ENCODE measurements at places on chromosomes 1 and 21.

GRCh38 chr1:212873518-212873917 is 15.4 kb downstream of the FLVCR1 start:
- ATAC-seq, result no peak

DNA sequence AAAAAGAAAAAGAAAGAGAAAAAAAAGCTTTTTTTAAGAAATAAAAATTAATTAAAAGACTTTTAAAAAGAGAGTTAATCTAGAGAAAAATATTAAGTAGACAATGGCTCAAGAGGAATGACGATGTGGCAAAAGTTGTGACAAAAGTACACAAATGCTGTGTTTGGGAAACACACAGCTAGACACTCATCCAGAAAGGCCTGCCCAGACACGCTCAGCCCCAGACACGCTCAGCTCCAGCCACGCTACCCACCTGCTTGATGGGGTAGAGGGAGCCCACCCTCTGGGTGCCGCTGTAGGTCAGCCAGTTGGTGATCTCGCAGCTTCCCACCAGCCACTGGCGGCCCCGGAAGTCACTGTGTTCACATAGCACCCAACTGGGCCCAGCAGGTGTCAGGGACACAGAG is 10.2 kb downstream of the CD52 start:
- no peak for ATAC-seq

- ATAC-seq, result no peak
Measured at GRCh38 chr1:112298558-112298957, 97.5 kb upstream of the CTTNBP2NL start.

GRCh38 chr1:42167611-42168390 is 3.3 kb upstream of the GUCA2A start:
- ATAC-seq, result no peak

GRCh38 chr1:37051346-37051745 is 17.0 kb upstream of the GRIK3 start:
- ATAC-seq, result no peak

DNA sequence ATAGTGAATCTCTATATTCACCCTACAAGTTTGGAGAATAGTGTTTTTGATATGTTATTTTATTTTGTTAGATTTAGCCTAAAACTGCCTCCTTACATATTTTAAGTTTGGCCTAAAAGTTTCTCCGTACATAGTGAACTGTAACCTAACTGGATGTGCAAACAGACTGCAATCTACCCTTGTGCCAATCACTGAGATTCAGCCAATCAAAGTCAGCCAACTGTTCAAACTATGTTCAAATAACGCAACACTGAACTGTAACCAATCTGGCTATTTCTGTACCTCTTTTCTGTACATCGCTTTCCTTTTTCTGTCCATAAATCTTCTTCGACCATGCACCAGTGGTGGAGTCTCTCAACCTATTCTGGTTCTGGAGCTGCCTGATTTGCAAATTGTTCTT is 11.8 kb upstream of the DMRTB1 start:
- no peak for ATAC-seq

GRCh38 chr1:91651243-91651642 is 150.6 kb downstream of the CDC7 start:
- ATAC-seq, result peak; percentile 3

DNA sequence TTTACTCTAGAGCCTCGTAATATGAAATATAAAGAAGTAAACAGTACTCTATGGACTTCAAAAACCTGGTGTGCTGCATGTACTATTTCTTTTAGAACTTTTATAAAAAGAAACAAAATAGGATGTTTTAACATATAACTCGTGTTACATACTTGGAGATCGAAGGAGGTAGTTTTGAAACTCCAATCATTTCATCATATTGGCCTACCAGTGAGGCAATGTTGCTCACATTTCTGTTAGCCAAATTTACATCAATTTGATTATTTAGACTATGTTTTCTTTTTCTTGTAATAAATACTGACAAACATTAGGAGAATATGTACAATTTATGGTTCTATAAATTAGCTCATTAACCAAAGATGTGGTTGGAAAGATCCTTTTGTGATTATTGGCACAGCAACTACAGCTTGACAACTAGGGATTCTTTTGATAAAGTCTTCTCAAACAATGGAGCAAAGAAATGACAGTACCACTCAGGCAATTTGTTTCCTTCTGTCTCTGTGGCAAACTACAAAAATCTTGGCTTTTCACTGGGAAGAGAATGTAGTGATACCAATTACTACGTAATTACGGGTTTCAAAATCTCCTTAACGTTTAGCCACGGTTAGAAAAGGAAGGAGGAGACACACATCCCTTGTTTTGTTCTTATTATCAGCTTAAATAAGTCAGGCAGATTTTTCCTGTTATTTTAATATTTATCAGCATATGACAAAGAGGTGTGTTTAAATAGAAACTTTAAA is 266.6 kb upstream of the SGIP1 start:
- ATAC-seq, result no peak

DNA sequence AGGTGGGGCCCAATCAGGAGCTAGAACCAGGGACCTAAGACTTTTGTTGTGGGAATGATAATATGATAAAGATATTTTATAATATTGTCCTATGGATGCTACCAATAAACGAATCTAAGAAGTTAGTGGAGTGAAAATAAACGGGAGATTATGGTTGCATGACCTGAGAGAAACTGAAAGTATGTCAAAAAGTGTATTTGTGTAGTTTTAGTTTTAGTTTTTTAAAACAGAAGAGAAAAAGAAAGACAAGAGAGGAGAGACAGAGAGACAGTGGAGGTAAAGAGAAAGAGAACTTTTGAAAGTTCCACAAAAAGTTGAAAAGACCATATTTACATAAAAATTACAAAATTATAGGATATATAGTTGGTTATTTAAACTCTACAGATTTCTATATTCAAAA is 64.1 kb upstream of the TMPRSS15 start:
- no peak for ATAC-seq

GRCh38 chr1:58390091-58390490 is 156.4 kb downstream of the OMA1 start:
- no peak for ATAC-seq

DNA sequence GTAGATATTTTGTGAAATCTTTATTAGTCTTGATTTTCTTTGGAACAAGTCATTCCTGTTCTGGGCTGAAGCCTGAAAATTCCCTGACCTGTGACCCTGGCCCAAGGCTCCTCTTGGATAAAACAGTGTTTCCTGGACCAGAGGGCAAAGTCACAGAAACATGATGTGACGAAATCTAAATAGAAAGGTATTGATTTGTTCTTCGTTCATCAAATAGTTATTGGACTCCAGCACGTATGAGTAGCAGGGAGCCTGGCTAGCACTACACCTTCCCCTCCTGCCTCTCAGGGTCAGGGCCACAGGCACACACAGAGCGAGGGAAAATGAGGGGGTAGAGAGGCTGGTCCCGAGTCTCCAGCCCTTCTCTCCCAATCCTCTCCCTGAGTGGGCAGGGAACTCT is 1.7 kb upstream of the CLDN14 start:
- ATAC-seq, result no peak

GRCh38 chr1:196651079-196651478 is 764 bp upstream of the CFH start:
- ATAC-seq, result no peak

DNA sequence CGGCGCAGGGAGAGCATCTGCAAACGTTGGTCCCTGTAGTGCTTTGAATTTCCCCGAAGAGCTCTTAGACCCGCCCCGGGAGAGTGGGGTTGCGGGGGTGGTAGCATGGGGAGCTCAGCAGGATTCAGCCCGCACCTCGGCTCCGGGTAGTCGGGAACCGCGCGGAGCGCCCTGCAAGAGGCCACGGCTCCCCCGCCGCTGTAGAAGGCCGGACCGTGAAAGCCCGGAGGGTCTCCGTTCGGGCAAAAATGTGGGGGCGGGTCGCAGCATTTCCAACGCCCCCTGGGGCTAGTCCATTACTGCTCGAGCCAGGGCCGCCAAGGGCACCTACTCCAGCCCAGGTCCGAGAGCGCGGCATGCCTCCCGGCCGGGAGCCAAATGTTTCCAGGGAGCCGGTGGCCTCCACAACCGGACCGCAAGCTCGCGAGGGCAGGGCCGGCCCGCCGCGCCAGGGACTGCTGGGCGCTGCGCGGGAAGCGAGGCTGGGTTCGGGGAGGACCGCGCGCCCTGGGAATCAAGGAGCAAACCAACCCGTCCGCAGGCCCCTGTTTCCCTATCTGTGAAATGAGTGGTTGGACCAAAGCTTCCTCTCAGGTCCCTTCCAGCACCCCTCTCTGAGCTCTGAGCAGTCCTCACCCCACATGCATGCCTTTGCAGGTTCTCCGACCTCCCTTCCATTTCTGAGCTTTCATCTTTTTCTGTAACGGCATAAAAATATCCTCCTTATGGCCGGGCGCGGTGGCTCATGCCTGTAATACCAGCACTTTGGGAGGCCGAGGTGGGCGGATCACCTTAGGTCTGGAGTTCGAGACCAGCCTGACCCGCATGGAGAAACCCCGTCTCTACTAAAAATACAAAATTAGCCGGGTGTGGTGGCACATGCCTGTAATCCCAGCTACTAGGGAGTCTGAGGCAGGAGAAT is 775 bp upstream of the TMEM63A start:
- ATAC-seq, result peak; percentile 38

- no peak for ATAC-seq
Measured at GRCh38 chr21:42344631-42345030, 6.2 kb downstream of the TFF2 start.

DNA sequence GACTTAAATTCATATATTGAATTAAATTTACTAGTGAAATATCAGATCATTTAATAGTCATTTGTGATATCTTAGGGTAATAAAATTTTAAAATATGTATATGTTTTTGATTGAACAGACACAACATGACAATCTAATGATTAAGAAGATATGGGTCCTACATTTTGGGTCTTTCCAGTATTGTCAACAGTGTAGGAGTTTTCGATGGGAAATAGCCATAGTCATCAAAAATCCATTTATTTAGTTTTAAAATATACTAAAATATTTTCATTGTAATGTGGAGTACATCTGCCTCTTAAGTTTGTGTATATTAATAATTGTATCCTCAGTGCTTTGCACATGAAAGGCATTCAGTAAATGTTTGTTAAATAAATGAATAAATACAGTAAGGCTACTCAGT is 14.0 kb downstream of the TRMT13 start:
- ATAC-seq, result no peak

DNA sequence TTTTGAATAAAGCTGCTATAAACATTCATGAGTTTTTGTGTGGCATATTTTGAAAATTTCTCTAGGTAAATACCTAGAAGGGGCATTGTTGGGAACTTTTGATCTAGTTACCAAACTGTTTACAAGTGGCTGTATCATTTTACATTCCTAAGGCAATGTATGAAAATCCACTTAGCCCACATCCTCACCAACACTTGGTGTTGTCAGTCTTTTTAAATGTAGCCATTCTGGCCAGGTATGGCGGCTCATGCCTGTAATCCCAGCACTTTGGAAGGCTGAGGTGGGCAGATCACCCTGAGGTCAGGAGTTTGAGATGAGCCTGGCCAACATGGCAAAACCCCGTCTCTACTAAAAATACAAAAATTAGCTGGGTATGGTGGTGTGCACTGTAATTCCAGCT is 5.9 kb upstream of the KCNE2 start:
- no peak for ATAC-seq

GRCh38 chr1:16012590-16013219 is 5.1 kb downstream of the HSPB7 start:
- peak; percentile 54 for ATAC-seq

DNA sequence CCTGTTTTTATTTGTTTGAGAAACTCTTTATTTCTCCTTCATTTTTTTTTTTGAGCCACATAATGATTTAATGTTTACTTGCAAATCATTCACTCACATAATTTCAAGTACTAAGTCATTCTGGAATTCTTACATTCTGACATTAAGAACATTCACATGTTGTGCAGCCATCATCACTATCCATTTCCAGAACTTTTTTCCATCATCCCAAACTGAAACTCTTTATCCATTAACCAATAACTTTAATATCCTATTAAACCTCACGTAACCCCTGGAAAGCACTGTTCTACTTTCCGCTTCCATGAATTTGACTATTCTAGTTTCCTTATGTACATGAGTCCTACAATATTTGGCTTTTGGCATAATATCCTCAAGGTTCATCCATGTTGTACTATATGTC is 52.5 kb upstream of the TEKT2 start:
- no peak for ATAC-seq

- no peak for ATAC-seq
Measured at GRCh38 chr1:211541720-211542477, 37.1 kb downstream of the SLC30A1 start.

DNA sequence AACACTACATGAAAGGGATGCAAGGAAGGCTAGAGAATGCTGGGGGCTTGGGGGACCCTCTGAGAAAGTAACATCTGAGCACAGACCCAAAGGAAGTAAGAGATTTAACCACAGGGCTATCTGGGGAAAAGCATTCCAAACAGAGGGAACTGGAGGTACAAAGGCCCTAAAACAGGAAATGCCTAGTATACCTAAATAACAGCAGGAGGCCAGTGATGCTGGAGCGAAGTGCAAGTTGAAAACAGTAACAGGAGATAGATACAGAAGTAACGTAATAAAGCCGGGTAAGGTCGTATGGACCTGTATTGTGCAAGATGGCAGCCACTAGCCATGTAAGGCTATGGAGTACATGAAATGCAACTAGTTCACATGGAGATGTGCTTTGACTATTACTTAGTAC is 52.1 kb downstream of the CD34 start:
- ATAC-seq, result no peak

GRCh38 chr1:35725596-35725995 is 6.9 kb upstream of the C1orf216 start:
- no peak for ATAC-seq

- ATAC-seq, result no peak
Measured at GRCh38 chr1:29973406-29973805, 737.1 kb downstream of the PTPRU start.

DNA sequence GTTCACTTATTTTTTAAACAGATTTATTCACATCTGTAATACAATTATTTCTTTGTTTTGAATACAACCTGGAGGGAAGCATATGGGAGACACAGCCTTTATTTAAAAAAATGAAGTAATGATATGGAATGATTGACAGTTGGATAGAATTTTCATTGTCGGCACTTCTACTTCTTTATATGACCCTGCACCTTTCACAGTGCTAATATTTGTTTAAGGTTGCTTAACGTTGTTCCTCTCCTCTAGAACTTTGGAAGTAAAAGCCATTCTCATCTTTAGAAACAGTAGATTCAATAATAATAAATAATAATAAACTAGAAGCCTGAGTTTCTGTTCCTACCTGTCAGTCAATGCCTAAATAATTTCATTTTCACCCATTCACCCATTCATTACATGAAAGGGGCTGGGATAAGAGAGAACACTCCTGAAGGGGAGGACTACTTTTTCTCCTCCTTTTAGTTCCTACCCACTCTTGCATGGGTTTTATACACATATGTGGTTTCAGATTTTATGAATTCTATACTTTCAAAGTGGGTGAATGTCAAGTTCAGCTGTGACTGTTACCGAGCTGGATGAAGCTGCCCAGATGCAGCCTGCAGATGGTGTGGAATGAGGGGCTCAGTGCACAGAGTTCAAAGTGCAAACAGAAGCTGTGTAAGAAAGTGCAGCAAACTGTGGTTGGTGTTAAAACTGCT is 9.4 kb downstream of the RUNX1 start:
- ATAC-seq, result no peak
